ENCODE measurements at places on chromosomes 5 and 9.

DNA sequence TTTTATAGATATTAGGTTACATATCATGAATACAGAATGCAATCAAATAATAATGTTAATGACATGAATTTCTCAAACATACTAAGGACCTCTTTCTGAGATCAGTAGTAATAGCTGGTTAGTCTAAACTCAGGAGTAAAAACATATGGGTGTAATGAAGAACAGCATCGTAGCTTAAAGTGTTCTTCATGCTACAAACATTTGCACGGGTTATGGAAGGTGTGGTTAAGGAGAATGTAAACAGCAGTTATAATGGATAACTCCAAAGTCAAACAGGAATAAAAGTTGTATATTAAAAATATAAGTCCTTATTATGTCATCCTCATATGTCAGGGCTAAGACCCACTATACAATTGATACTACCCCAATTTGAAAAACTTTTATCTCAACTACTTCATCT, 112.5 kb downstream of the RICTOR start:
- DNase-seq = no peak
- H3K4me3 ChIP-seq = no peak overlapping the region
- no peak overlapping the region for H3K27ac ChIP-seq
- peaks cover 62% of the 10 kb centered on the region for H3K36me3 ChIP-seq
- H3K27me3 ChIP-seq = no peaks in the 10 kb centered on the region

DNA sequence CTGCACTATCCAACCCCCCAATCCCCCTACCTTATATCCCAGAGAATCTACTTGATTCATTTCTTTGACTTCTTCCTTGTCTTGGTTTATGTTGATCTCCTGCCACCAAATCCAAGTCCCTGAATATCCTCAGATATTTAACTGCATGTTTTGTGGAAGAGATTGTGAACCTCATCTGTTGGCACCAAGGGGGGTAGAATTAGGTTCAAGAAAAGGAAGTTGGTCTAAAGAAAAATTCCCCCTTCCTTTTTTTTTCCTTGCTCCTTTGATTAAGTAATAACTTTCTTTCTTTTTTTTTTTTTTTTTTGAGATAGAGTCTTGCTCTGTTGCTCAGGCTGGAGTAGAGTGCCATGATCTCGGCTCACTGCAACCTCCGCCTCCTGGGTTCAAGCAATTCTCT, 526 bp upstream of the CD14 start:
- no peak overlapping the region for H3K27ac ChIP-seq
- H3K4me1 ChIP-seq = peaks cover 5% of the 10 kb centered on the region
- no peaks in the 10 kb centered on the region for H3K36me3 ChIP-seq
- no peaks in the 10 kb centered on the region for H3K27me3 ChIP-seq
- DNase-seq = no peak
- no peak overlapping the region for H3K4me3 ChIP-seq

DNA sequence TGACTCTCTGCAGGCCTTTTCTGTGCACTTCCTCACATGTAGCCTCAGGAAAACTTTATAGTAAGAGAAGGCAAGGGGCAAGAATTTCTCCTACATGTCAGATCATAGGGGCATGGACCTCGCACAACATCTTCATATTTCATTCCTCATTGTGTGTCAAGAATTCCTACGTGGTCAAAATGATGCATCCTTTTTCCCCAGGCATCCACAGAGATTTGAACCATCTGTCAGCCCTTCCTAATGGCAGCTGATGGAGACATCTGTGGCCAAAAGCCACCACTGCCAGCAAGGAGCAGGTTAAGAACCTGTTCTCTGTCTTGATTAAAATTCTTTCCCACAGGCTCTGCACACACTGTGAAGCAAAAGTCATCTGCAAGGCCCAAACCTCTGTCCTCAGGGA, 42.5 kb downstream of the MFAP3 start:
- no peak for DNase-seq
- H3K4me3 ChIP-seq = no peak overlapping the region
- H3K36me3 ChIP-seq = no peaks in the 10 kb centered on the region
- no peak overlapping the region for H3K27ac ChIP-seq
- peaks cover 14% of the 10 kb centered on the region for H3K4me1 ChIP-seq

DNA sequence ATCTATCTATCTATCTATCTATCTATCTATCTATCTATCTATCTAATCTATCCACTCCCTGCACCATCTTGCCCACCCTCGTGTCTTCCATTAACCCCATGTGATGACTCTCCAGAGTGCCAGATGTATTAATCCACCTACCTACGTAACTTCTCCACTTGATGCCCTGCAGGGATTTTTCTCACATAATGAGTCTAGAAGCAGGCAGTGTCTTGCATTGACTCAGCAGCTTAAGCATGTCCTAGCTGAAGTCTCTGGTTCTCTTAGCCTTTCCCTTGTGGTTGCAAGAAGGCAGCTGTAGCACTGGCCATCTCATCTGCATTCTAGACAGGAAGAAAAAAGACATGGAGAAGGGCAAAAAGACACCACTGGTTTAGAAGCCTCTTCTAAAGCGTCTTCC, 96.7 kb upstream of the ALDH1B1 start:
- no peaks in the 10 kb centered on the region for H3K27me3 ChIP-seq
- H3K4me1 ChIP-seq = peaks cover 5% of the 10 kb centered on the region
- H3K36me3 ChIP-seq = no peaks in the 10 kb centered on the region

- H3K27ac ChIP-seq = no peak overlapping the region
- H3K36me3 ChIP-seq = no peaks in the 10 kb centered on the region
- H3K27me3 ChIP-seq = no peaks in the 10 kb centered on the region
- DNase-seq = no peak
- no peak overlapping the region for H3K4me3 ChIP-seq
These were observed 214.9 kb upstream of the DAP start for GRCh38 chr5:10975945-10976344.

All from cardiac muscle cell (in vitro differentiated cells and primary cell).